ENCODE measurements at places on chromosomes 5 and 9. TPM values are rescaled to one million over a fixed set of nuclear protein-coding genes. Genes with fewer than 3 reads are reported as not detected.

Gene SLC25A48
- total RNA-seq, result not detected

Gene ANKH
- 28.6 TPM for total RNA-seq

Gene GABRA1
- not detected for total RNA-seq

Gene IL5
- not detected for total RNA-seq

Gene TLR4
- total RNA-seq, result 1.3 TPM

Gene CAMK2A
- total RNA-seq, result 0.59 TPM

Gene DCANP1
- total RNA-seq, result not detected

Gene C9orf57
- not detected for total RNA-seq

Gene PTPN3
- 1.3 TPM for total RNA-seq

Gene PCDHB6
- total RNA-seq, result 0.64 TPM

Gene PDE6A
- not detected for total RNA-seq

Gene SCGB3A1
- not detected for total RNA-seq

Gene GAPVD1
- total RNA-seq, result 45.5 TPM

Gene CDH9
- total RNA-seq, result 0.14 TPM

Gene OBP2B
- not detected for total RNA-seq

DNA sequence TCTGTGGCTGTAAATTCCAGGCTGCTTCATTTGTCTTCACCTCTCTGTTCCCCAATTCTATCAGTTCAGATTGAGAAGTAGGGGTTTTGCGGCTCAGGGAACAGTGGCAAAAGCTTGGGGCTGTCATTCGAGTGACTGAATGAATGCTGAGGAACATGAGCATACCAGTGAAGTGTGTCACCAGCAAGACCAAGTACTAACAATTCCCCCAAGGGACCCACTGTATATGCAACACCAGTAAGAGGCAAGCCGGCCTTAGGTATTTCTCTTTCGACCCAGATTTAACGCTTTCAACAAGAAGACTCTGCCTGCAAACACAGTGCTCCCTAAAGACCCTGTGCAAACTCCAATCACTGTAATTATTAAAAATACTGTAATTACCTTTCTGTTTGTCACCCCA is 25.8 kb downstream of the KLHL3 start:
- no peaks in the 10 kb centered on the region for H3K27me3 ChIP-seq
- H3K4me1 ChIP-seq, result no peaks in the 10 kb centered on the region
- no peak overlapping the region for H3K27ac ChIP-seq
- no peak for DNase-seq
- peaks cover 29% of the 10 kb centered on the region for H3K36me3 ChIP-seq
- no peak overlapping the region for H3K4me3 ChIP-seq

DNA sequence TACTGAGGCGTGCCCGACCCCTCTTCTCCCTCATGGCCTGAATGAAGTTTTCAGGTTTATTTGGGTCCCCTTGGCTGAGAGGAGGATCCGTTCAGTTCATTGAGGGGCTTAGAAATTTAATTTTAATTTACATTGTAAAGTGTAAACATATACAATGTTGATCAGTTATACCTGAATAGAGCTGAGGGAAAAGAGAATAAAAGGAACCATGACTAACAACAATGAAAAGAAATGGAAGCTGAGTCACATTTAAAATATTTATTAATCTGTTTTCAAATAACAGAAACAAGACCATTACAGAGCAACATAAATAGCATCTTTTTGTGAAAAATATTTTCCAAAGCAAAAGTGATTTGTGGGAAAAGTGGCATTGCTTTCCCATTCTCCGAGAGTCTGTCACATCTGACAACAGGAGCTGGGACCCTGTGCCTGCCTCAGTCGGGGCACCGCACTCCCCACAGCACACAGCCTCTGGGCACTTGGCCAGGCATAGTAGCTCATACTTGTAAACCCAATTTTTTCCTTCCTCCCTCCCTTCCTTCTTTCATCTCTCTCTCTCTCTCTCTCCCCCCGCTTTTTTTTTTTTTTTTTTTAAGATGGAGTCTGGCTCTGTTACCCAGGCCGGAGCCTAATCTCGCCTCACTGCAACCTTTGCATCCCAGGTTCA is 28.7 kb downstream of the PROP1 start:
- no peak overlapping the region for H3K27ac ChIP-seq
- no peaks in the 10 kb centered on the region for H3K4me1 ChIP-seq
- H3K4me3 ChIP-seq, result no peak overlapping the region
- H3K27me3 ChIP-seq, result no peaks in the 10 kb centered on the region
- H3K36me3 ChIP-seq, result peaks cover 13% of the 10 kb centered on the region

DNA sequence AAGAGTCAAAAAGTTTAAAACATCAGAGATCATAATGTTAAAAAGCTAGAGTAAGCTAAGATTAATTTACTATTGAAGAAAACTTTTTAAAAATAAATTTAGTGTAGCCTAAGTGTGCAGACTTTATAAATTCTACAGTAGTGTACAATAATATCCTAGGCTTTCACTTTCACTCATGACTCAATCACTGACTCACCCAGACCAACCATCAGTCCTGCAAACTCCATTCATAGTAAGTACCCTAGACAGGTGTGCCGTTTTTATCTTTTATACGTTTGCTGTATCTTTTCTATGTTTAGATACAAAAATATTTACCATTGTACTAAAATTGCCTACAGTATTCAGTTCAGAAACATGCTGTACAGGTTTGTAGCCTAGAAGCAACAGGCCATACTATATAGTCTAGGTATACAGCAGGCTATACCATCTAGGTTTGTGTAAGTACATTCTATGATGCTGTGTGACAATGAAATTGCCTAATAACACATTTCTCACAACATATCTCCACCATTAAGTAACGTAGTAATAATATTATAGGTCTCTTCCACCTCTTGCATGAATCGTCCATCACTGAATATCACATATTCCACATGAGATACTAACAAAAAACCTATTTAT is 59.2 kb downstream of the MEGF9 start:
- DNase-seq, result no peak
- H3K4me3 ChIP-seq, result no peak overlapping the region
- H3K36me3 ChIP-seq, result peaks cover 3% of the 10 kb centered on the region
- H3K27me3 ChIP-seq, result no peaks in the 10 kb centered on the region
- H3K27ac ChIP-seq, result no peak overlapping the region

- H3K4me3 ChIP-seq, result no peak overlapping the region
- peaks cover 5% of the 10 kb centered on the region for H3K4me1 ChIP-seq
- no peak for DNase-seq
- no peaks in the 10 kb centered on the region for H3K27me3 ChIP-seq
- no peak overlapping the region for H3K27ac ChIP-seq
Measured at GRCh38 chr9:79858508-79858907, 286.7 kb downstream of the TLE4 start.

DNA sequence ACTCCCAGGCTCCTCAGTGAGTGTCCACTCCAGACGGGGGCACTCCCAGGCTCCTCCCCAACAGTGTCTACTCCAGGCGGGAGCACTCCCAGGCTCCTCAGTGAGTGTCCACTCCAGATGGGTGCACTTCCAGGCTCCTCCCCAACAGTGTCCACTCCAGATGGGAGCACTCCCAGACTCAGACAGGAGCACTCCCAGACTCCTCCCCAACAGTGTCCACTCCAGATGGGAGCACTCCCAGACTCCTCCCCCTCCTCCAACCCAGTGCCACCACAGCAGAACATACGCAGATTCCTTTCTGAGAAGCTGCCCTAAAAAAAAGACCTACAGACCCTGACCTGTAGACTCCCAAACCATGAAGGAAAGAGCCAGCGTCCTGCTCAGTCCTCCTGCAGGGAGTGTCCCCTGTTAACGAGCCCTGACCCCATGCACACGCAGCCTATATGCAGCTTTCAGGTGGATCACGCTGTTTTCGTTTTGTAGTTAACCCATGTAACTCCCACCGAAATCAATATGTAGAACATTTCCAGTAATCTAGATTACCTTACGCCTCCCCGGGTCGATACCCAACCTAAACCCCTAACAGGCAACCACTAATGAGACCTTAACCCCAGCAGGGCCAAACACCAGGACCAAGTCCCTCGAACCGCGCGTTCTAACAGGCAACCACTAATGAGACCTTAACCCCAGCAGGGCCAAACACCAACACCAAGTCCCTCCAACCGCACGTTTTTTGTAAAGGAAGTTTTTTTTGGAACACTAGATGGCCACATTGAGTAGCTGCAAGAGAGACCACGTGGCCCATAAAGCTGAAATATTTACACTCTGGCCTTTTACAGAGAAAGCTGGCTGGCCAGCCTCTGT is 15.7 kb downstream of the PNPLA7 start:
- H3K27ac ChIP-seq, result peak overlapping the region; percentile 2
- H3K4me1 ChIP-seq, result peaks cover 7% of the 10 kb centered on the region
- no peaks in the 10 kb centered on the region for H3K27me3 ChIP-seq
- H3K36me3 ChIP-seq, result no peaks in the 10 kb centered on the region
- DNase-seq, result no peak

DNA sequence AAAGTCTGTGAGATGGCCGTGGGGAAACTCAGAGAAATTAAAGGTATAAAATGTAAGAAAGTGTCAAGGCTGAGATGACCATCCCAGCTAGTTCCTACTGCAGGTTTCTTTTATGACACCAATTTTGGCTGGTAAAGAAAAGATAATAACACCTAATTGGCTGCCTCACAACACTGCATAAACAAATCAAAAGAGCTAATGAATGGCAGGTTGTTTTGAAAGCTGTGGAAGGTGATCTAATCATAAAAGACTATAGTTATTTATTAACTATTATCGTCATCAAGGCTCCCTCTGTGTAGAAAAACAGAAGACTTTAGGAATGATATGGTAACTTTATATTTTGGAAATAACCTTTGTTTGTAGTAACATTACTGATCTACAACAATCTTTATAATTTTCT is 3.5 kb upstream of the SPINK5 start:
- no peak overlapping the region for H3K27ac ChIP-seq
- no peaks in the 10 kb centered on the region for H3K4me1 ChIP-seq
- peaks cover 22% of the 10 kb centered on the region for H3K36me3 ChIP-seq
- no peaks in the 10 kb centered on the region for H3K27me3 ChIP-seq

- H3K27ac ChIP-seq, result no peak overlapping the region
- peaks cover 21% of the 10 kb centered on the region for H3K36me3 ChIP-seq
- no peaks in the 10 kb centered on the region for H3K4me1 ChIP-seq
- DNase-seq, result no peak
- no peak overlapping the region for H3K4me3 ChIP-seq
Measured at GRCh38 chr9:65430221-65430620, 145.2 kb upstream of the FOXD4L5 start.

DNA sequence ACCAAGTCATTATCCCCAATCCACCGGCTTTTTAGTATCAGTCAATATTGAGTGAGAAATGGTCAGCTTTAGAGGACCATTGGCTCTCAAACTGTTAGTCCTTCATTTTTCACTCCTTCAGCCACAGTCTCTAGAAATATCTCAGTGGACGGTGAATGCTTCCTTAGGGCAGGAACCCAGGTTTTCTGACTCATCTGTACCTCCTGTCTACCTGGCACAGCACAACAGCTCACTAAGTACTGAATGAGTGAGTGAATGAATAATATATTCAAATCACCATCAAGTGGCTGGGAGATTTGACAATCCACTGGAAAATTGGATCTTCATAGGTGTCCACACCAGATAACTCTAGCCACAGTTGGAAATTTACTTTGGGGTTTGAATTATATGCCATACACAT is 609.5 kb upstream of the CLINT1 start:
- H3K36me3 ChIP-seq, result no peaks in the 10 kb centered on the region
- H3K27me3 ChIP-seq, result no peaks in the 10 kb centered on the region
- DNase-seq, result no peak
- no peaks in the 10 kb centered on the region for H3K4me1 ChIP-seq
- H3K4me3 ChIP-seq, result no peak overlapping the region

GRCh38 chr5:10251405-10251804 is 1.3 kb downstream of the CCT5 start:
- peaks cover 13% of the 10 kb centered on the region for H3K36me3 ChIP-seq
- H3K4me3 ChIP-seq, result peak overlapping the region; percentile 96
- H3K27me3 ChIP-seq, result no peaks in the 10 kb centered on the region
- peak overlapping the region; percentile 64 for H3K27ac ChIP-seq
- DNase-seq, result no peak

- DNase-seq, result peak; percentile 89
- no peaks in the 10 kb centered on the region for H3K36me3 ChIP-seq
- H3K4me3 ChIP-seq, result no peak overlapping the region
- H3K27ac ChIP-seq, result no peak overlapping the region
- peaks cover 13% of the 10 kb centered on the region for H3K27me3 ChIP-seq
Measured at GRCh38 chr9:127825319-127826051, 22.8 kb downstream of the FPGS start.

DNA sequence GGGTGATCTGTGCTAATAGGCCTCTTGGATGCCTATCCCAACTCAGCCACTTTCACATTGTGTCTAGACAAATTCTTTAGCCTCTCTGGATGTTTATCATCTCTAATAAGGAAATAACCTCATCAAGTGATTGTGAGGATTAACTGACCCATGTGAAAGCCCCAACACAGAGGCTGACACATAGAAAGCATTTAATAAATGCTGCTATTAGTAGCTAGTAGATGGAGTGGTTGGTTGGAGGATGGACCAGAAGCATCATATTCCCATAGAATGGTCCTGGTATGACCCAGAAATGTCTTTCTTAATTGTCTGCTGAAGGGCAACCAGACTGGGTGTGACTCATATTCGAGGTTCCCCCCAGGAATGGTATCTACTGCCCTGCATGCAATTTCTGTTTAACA is 124.4 kb downstream of the PIK3R1 start:
- H3K36me3 ChIP-seq, result peaks cover 3% of the 10 kb centered on the region
- H3K27ac ChIP-seq, result no peak overlapping the region
- DNase-seq, result no peak
- H3K4me3 ChIP-seq, result no peak overlapping the region

DNA sequence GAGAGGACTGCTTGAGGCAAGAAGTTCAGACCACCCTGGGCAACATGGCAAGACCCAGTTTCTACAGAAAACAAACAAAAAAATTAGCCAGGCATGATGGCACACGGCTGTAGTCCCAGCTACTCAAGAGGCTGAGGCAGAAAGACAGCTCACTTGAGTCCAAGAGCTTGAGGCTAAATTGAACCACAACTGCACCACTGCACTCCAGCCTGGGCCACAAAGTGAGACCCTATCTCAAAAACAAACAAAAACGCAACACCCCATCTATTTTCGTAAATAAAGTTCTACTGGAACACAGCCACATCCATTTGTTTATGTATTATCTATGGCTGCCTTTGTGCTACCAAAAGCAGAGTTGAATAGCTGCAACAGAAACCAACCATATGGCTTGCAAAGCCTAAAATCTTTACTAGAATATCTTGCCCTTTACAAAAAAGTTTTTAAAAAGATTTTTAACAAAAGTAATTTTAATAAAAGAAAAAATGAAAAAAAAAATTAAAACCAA is 67.5 kb downstream of the SETX start:
- peaks cover 23% of the 10 kb centered on the region for H3K36me3 ChIP-seq
- H3K4me3 ChIP-seq, result no peak overlapping the region
- H3K27me3 ChIP-seq, result no peaks in the 10 kb centered on the region
- no peak overlapping the region for H3K27ac ChIP-seq
- no peak for DNase-seq
- H3K4me1 ChIP-seq, result no peaks in the 10 kb centered on the region

GRCh38 chr9:90998573-90998972 is 197.0 kb downstream of the SYK start:
- DNase-seq, result no peak
- no peaks in the 10 kb centered on the region for H3K4me1 ChIP-seq
- no peak overlapping the region for H3K27ac ChIP-seq
- no peaks in the 10 kb centered on the region for H3K27me3 ChIP-seq
